ENCODE measurements at places on chromosomes 5 and 9. TPM values are rescaled to one million over a fixed set of nuclear protein-coding genes. Genes with fewer than 3 reads are reported as not detected.

Gene CCDC152
- 0.47 TPM for total RNA-seq

Gene PRRT1B
- total RNA-seq = not detected

GRCh38 chr9:126346031-126346430 is 19.4 kb downstream of the MVB12B start:
- DNase-seq = no peak

DNA sequence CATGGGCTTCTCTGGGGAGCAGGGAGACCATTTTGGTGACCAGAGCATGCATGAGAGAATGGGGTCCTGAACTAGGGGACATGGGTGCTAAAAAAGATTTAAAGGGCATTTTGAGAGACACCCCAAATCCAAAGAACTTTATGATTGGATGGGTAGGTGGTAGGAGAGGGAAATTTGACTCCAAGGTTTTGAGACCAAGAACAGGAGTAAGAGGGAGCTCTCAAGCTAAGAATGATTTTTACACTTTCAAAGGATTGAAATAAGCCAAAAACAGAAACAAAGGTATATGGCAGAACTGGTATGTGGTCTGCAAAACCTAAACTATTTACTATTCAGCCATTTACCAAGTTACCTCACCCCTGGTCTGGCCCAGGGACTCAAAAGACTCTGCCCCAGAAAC is 318.2 kb upstream of the CLINT1 start:
- DNase-seq = no peak

- DNase-seq = no peak
Measured at GRCh38 chr5:167708449-167708848, 583.0 kb upstream of the WWC1 start.
